ENCODE measurements at places on chromosomes 3 and 15.
A peak's percentile ranks its signal among the peaks of the same experiment; 100 is the strongest.

DNA sequence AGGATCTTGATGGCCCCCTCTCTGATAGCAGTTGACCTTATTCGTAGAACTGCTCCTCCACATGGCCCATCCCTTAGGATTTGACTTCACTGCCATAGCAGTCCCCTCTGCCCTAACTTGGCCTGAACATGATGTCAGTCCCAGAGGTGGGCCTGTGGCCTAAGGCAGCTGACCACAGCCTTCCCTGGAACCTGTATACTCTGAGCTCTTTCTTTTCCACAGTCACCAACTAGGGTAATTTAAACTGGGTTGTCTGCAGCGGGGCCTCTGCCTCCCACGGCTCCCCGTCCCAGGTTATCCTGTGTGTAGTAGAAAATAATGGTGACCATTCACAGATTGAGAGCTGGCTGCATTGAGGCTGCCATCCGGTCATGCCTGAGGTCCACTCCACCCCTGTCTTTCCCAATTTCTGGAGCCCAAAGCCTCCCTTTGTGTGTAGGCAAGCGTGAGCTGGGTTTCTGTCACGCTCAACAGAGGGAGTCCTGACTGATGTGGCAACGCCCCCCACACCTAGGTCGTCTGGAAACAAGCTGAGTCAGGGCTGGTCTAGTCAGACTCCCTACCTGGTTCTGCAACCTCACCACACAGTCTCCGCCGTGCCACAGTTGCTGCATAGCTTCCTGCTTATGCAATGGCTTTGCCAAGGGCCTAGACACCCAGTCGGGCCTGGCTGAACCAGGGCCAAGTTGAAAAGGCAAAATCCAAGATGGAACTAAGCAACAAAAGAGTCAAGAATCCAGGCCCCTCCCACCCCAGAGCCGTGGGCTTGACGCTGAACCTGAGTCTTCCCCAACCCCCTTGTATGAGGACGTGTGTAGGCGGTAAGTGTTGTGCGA lies 284.5 kb downstream of the XXYLT1 start:
- DNase-seq, result no peak

GRCh38 chr3:189394599-189395121 lies 222.9 kb downstream of the TPRG1 start:
- no peak for DNase-seq

GRCh38 chr3:156471431-156471830 lies 83.5 kb downstream of the SSR3 start:
- no peak for DNase-seq

DNA sequence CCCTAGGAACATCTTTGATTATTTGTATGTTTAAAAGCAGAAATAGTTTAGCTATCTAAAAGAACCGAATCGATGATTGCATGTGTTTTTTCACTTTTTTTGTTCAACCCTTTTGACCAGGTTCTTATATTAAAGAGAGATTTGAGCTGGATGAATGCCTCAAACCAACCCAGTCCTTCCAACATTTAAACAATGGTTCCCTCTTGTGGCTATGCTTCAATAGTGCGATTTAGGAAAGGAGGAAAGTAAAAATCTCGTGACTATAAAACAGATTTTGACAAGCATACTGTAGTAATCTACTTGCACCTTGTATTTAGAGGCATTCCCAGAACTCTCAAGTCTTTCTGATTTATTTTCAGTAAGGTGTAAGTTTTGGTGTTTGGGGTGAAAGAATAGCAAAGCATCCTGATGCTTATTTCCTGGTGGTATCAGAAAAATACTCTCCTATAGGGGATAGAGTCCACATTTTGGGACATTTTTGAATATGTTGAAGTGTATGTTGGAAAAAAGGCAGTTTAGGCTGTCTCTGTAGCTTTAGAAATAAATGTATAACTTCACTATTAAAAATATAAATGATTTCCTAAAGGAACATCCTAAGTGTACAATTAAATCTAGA lies 159.6 kb upstream of the KCNH8 start:
- DNase-seq, result no peak

- no peak for DNase-seq
These were observed 36.9 kb upstream of the FILIP1L start for GRCh38 chr3:100151024-100151707.

DNA sequence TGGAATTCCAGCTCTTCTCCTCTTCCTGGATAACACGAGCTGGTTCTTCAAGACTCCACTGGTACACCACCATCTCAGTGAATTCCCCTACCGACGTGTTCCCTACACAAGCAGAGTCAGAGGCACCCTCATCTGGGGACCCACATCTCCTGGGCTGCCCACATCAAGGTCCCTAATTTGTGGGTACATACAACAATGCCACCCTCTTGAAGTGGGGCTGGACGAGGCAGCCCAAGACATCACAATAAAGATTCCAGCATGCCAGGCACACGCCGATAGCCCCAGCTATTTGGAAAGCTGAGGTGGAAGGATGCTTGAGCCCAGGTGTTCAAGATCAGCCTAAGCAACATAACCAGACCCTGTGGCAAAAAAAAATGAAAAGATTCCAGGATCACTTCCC lies 221.2 kb upstream of the LINGO1 start:
- DNase-seq, result no peak

- DNase-seq, result no peak
These were observed 61.5 kb upstream of the GALNT15 start for GRCh38 chr3:16112910-16113504.

GRCh38 chr3:188319569-188319968 lies 165.6 kb downstream of the LPP start:
- no peak for DNase-seq

DNA sequence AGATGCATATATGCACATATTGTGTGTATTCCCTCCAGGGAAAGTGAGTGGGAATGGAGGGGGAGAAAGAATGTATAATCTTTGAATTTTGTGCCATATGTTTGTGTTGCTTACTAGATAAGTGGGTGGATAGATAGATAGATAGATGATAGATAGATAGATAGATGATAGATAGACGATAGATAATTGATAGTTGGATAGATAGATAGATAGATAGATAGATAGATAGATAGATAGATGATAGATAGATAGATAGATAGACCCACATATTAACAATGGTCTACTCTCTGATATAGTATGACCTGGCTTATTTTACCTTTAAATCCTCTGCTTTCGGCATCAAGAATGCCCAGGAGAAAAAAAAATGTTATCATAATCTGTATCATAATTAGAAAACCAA lies 21.2 kb downstream of the GJD2 start:
- DNase-seq, result no peak

DNA sequence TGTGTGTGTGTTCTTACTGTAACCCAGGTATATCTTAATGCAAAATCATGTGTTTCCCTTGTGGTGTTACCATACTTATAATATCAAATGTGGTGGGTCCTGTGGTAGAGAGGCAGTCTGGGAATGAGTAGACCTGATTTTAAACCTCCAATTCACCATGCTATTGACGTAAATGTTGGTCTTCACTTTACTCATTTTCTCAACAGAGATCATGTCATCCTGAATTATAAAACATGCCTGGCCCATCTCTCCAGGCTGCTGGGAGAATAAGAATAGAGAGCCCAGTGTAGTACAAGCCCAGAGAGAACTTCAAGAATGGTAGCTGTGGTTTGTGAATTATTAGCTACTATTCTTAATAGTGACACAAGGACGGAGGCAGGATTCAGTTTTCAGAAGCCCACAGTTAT lies 88.1 kb downstream of the MBNL1 start:
- DNase-seq, result no peak

DNA sequence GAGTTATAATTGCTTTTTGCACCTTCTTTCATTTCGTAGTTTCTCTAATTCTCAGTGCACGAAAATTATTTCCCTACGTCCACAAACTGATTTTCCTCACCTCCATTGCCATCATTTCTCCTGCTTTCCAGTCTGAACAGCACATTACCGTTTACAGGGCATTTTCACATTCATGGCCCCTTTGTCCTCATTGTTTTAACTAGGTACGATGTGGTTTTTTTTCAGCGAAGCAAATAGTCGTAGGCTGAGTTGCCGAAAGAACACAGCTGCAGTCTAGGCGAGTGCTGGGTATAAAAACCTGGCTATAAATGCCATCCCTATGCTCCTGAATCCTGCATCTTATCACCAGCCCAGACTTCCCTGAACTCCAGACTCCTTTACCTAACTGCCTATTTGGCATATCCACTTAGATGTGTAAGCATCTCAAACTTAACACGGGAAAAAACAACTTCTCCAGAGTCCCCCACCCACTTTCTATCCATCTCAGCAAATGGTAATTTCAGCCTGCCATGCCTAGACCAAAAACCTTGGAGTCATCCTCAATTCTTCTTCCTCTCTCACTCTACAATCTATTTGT lies 691 bp upstream of the FSIP1 start:
- no peak for DNase-seq

GRCh38 chr15:101020451-101020850 lies 101.3 kb downstream of the LRRK1 start:
- DNase-seq, result no peak

DNA sequence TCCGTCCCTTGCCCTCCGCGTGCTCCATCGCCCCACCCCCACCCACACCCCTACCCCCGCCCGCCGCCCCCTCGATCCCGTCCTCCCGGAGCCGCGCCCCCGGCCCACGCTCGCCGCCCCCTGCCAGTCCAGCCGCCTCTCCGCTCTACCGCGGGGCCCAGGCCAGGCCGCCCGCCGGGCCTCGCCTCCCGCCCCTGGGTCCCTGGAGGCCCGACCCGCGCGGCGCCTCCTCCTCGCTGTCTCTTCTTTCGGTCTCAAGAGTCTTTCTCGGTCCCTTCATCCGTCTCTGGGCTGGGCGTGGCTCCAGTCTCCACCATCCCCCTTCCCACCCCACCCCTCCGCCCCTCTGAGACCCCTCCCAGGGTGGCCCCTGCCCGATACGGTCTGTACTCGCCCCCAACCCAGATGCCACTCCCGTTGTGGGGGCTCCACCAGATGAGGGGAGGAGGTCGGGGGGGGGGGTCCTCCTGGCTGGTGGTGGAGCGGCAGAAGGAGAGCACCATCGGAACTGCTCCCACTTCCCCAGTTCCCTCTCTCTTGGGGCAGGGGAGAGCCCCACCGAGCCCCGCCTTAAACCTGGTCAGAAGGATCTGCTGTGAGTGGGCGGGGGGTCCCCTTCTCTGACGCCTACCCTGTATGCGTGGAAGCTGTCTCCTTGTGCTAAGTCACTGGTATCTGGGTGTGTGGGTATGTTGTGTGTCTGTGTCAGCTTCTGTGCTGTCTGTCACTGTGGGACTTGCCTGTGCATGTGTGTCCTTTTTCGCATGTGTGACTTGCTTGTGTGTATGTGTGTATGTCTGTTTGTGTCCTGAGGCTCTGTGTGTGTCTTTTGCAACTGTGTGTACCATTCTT lies 1.0 kb downstream of the PRKCD start:
- DNase-seq, result peak; percentile 25

- DNase-seq, result no peak
These were observed 57.1 kb downstream of the FEM1B start for GRCh38 chr15:68334661-68335124.

GRCh38 chr3:123883701-123884202 lies 380 bp downstream of the MYLK start:
- DNase-seq, result no peak

DNA sequence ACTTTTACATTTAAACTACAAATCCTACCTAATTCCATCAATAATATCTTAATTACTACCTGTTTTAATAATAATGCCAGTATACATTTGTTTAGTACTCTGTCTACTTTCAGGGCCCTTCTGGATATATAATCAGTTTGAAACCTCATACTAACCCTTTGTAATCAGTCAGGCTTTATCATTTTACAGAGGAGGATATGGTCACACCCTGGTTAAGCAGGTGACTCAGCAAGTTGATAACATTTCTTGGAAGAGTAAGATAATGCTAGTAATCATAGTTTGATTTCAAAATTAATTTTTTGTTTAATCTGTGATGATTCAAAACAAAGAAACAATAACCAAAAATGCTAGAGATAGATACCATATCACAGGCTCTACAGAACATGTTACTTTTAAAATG lies 208.2 kb upstream of the MANF start:
- DNase-seq, result no peak

GRCh38 chr15:40182358-40183029 lies 21.6 kb downstream of the BUB1B start:
- no peak for DNase-seq

GRCh38 chr3:174329321-174329720 lies 529.8 kb upstream of the NAALADL2 start:
- no peak for DNase-seq

DNA sequence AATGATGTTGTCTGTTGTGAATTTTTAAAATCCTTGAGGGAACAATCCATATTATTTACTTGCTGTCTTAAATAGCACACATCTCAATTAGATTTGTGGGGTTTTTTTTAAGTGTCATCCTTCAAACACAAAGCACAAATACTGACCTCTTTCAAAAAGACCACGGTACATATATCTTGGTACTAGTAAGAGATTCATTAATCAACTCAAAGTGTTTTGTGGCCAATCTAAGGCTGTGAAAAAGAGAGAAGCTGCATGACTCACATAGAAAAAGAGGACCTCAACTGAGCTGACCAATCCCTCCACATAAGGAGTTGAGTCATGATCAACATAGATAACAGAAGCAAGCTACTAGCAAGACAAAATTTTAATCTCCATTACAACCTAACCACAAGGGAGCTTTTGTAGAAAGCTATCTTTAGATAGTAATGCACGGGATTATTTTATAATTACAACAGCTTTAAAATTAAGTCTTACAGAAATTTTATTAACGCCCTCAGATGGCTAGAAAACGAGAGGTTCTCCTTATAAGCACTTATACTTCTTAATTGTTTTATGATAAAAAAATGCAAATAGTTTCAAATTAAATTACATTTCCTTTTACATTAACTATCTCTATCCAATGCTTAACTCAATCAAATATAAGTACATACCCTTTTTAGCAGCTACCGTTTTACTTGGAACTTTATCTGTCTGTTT lies 60.5 kb downstream of the TOP2B start:
- DNase-seq, result peak; percentile 69

DNA sequence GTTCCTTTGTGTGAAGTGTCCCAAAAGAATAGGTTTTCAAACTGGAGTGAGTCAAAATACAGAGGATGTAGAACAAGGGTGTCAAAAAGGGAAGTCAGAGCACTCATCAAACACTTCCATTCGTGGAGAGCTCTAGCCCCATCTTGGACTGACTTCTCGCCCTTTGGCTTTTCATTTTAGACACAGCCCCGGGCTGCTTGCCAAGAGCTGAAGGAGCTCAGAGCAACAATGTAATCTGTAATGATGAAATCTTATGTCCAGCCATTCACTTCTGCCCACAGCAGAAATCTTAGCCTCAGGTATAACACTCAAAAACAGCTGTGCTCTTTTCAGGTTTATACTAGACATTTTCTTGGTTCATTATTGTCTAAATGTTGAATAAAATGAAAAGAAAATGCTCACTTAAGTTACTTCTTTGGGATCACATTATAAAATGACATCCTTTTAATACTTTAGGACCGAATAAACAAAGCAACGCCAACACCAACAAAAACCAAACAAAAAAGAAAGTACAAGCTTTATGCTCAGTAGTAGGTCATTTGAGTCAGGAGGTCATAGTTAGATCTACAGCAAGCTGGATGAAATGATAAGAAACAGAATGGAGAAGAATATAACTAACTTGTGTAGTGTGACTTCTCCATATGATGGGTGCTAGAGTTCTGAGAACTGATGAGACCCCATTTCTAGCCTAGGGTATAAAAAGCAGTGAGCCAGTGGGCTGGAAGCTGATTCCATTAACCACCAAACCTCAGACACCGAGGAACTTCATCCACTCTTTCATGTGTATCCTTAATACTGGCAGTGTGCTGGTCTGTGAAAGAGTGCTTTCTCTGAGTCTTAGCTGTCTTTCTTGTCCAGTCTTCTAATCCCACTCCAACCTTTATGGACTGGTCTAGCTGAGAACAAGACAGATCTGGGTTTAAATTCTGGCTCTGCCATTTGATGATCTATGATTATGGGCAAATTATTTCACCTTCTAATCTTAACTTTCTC lies 131.8 kb upstream of the SLC7A14 start:
- no peak for DNase-seq

- no peak for DNase-seq
These were observed 69.4 kb downstream of the EPHB3 start for GRCh38 chr3:184630861-184631471.
